ENCODE measurements at places on chromosomes 6 and 20.

DNA sequence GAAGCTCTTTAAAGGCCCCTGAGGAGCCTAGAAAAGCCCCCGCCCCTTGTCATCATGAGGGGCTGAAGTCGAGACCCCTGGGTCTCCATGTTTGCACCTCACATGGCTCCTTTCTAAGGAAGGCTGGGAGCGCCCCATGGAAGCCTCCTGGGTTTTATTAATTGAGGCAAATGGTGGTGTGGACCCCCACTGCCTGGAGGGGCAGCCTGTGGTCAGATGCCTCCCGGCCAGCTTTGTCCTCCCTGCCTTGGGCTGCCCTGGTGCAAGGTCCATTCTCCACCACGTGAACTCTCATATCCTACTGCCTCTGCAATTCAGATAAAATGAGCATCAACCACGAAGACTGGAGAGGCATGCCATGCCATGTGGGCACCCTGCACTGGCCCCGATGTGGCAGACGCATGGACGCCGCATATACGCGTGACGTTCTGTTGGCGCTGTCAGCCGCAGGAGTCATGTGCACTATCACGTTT lies 295.5 kb downstream of the TAF4 start:
- DNase-seq, result no peak

DNA sequence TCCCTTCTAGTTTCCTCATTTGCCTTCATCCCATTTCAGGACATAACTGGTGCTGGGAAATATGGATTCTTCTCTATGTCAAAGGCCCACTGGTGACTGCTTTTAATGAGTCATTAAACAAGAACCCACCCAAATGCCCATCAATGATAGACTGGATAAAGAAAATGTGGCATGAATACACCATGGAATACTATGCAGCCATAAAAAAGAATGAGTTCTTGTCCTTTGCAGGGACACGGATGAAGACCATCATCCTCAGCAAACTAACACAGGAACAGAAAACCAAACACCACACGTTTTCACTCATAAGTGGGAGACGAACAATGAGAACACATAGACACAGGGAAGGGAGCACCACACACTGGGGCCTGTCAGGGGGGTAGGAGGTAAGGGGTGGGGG lies 310.7 kb downstream of the ESR1 start:
- DNase-seq, result no peak

DNA sequence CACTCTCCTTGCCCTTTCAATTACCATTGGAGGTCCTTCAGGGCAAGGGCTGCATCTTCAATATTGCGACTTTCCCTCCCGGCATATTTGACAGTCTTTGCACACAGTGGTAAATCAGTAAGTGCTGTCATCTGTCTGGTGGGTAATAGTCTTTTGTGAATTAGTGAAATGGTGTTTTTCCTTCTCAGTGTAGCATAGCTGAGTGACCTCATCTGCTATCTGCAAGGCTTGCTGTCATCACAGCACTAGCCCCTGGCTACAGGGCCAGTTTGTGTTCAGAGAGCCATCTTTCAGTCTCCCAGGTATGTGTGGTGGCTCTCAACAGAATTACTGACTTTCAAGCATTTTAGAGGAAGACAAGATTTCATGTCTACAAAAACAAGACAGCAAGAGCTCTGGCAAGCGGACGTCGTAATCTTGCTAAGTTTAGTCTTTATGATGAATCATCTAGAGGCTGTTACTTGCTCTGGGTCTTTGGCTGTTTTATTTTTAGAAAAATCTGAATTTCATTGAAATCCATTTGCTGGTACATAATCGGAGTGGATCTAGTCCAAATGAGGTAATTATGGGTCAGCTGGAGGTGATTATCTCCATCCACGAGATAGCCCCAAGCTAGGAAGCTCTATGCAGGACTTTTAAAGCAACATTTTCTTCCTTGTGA lies 528.9 kb downstream of the EPM2A start:
- peak; percentile 61 for DNase-seq

DNA sequence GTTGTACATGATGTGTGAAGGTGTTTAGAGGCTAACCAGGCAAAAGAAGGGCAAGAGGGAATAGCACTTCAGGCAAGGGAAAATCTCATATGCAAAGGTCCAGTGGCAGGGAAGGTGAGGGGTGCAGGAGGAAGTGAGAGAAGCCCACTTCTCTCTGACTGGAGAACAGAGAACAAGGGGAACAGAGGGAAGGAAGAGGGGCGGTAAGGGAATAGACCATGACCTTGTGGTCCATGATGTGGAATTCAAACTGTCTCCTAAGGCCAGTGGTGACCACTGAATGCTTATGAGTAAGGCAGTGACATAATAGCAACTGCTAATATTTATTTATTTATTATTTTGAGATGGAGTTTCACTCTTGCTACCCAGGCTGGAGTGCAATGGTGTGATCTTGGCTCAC lies 20.6 kb upstream of the SLC9A8 start:
- DNase-seq, result peak; percentile 29

DNA sequence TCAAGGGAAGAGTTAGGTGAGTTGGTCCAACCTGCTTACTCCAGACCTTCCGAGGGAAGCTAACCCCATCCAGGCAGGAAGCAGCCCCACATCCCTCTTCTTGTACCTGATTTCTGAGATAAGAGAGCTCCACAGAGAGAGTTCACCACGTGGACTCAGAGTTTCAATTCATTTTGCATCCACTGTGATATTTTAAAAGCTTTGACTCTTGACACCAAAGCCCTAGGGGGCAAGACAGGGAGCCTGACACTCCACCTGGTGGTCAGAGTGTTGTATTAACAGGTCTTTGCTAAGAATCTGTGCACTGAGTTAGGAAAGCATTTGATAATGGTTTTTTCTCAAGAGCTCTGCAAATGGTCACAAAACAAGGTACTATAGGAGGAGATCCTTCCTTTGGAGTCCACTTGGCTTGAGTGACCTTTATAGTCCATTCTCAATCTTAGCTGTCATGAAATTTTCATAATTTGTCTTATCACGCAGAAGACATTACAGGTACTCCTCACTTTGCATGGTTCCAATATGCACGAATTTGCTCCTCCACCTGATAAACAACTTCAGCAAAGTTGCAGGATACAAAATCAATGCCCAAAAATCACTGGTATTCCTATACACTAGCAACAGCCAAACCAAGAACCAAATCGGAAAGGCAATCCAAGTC lies 56.2 kb upstream of the RIPOR2 start:
- peak; percentile 68 for DNase-seq

DNA sequence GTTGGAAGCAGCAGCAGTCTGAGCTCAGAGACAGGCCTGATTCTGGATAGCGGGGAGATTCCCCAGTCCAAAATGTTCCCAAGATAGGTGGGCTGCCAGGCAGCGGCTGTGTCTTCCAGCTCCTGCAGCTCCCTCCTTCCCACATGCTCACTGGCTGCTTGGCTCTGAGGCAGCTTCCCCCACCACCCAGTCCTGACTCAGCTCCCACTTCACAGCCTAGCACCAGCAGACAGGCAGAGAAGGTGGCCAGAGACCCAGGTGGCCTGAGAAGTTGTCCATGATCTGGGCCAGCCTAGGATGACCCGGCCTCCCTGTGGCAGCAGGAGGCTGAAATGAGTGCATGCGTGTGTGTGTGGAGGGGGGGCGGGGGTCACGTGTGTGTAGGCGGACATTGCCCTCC lies 94.9 kb downstream of the MDGA1 start:
- DNase-seq, result no peak

GRCh38 chr20:13422637-13423036 lies 201.6 kb downstream of the ISM1 start:
- no peak for DNase-seq

DNA sequence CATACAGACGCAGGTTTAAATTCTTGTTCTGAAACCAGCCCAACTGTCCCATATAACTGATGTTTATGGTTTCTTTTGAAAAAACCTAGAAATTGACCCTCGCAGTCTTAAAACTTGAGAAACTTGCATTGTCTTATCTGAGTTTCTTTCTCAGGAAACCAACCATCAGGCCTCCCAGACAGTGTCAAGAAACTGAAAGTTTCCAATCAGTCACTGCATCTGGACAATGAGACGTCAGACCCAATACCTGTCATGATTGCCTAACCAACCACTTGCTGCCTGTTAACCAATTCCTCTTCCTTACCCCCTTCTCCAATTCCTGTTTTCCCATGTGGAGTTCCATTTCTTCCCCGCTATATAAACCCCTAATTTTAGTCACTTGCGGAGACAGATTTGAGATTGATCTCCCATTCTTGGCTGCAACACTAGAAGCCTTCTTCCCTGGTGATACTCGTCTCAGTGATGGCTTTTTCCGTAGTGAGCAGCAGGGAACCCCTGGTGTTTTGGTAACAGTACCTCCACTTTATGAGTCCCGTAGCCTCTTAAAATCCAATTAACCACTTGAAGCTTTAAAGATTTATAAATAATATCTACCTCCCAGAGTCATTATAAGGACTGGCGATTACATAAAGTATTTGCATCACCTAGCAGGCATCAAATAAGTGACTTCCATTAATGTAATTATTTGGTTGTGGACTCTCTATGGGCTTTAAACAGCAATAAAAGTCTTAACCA lies 49.3 kb downstream of the GPR63 start:
- DNase-seq, result no peak

GRCh38 chr6:122122202-122122601 lies 277.2 kb upstream of the HSF2 start:
- no peak for DNase-seq

DNA sequence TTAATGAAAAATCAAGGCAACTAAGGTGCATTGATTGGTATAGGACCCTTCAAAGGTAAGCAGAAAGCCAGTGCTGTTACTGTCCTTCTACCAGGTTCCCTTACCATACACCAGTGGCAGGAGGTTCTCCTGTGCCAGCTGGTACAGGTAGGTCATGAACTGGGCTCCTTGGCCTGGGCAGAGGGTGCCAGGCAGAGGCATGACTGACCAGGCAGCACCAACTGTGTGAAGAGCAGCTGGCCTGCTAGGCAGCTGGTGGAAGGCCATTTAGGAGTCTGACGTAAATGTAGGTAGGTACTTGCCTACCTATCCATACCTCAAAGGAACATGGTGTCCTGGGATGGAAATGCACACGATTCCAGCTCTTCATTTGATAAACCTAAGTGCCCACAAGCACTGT lies 23.3 kb downstream of the PCNA start:
- DNase-seq, result no peak

- DNase-seq, result no peak
These were observed 24.8 kb upstream of the DYNLRB1 start for GRCh38 chr20:34491226-34491931.

DNA sequence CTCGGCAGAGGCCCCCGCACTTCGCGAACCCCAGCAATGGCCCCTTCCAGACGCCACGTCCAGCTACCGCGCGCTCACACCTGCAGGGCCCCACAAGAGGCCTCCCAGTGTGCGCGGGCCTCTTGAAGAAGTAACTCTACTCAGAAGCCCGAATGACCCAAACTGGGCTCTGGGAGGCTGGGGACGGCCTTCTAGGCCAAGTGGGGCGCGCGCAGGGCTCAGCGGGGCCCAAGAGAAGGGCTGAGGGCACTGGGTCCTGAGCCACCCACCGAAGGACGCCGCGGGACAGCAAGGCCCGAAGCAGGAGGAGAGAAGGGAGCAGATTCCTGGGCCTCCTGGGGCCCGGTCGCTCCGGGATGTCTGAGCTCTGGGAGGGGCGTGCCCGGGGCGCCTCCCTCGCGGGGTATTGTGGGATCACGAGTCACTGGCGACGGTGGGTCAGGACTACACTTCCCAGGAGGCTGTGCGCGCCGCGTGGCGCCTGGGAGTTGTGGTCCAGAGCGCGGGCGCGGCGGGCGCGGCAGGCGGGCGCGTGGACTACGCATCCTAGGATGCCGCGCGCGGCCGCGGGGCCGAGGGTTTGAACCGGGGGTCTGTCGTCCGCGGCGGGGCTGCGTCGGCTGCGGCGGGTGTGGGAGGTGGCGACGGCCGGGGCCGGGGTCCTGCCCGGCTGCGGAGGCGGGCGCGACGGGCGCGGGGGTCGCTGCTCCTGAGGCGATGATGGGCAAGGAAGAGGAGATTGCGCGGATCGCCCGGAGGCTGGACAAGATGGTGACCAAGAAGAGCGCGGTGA lies at the start of gene TCEA2:
Gene TCEA2, plus strand, starts transcription at position 603 of the 793 bp plus-strand sequence. Its CDS starts 115 bp downstream, at position 718.
- peak; percentile 97 for DNase-seq

- DNase-seq, result no peak
These were observed 62.9 kb upstream of the PLEKHG1 start for GRCh38 chr6:150536835-150537234.

GRCh38 chr6:93412452-93412851 lies 6.9 kb downstream of the EPHA7 start:
- DNase-seq, result no peak

GRCh38 chr6:49855221-49855620 lies 11.1 kb downstream of the CRISP1 start:
- no peak for DNase-seq

- DNase-seq, result no peak
These were observed 25.1 kb upstream of the TAF8 start for GRCh38 chr6:42025066-42025844.

DNA sequence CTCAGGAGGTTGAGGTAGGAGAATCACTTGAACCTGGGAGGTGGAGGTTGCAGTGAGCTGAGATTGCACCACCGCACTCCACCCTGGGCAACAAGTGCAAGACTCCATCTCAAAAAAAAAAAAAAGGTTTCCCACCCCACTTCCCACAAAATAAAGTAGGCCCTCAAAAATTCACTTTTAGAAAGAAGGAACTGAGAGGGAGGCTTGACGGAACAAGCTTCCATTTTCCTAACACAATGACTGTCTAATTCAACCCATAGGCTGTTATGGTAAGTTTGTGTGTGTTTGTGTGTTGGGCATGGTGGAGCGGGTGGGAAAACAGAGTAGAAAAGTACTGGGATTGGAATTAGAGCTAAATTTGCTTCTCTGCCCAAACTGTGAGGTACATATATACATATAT lies 98.4 kb upstream of the MAN1A1 start:
- no peak for DNase-seq

- DNase-seq, result peak; percentile 26
These were observed 26.0 kb upstream of the PLAGL1 start for GRCh38 chr6:144033816-144034735.

GRCh38 chr6:11633741-11634509 lies 96.4 kb downstream of the TMEM170B start:
- no peak for DNase-seq

DNA sequence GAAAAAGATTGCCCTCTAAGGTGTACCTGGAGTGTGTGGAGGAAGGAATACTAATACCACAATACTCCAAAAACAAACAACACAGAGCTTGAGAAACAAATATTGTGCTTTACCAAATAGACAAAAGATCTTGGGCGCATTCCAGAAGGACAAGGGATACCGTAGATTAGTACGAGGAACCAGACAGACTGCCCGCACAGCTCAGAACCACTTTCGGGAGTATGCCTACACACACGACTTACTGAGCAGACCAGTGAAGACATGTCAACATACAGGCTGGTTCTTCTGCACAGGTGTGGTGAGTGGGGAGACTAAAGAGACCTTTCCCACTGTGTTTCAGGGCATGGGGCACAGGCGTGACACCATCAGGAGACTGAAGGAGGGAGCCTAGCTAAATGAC lies 15.8 kb upstream of the FOXQ1 start:
- no peak for DNase-seq

GRCh38 chr6:10413850-10414738 lies 780 bp downstream of the TFAP2A start:
- DNase-seq, result no peak

Data from choroid plexus epithelial cell (primary cell).